ENCODE measurements at places on chromosomes 12 and 14.

DNA sequence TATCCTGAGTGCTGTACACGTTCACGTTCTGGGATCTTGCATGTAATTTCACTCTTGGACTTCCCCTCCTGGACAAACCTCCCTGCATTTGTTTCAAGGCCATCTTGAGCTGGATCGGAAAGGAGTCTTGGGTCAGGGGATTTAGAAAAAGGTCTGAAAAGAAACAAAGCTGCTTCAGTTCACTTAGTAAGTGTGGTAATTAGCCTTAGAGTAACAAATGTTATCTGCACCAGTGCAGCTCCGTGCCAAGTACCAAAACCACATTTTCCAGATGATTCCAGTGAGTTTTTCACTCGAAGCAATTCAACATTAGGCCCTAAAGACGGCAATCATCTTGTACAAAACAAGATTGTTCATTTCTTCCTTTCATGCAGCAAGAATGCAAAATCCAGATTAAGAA lies 39.4 kb upstream of the ATXN2 start:
- DNase-seq = no peak

DNA sequence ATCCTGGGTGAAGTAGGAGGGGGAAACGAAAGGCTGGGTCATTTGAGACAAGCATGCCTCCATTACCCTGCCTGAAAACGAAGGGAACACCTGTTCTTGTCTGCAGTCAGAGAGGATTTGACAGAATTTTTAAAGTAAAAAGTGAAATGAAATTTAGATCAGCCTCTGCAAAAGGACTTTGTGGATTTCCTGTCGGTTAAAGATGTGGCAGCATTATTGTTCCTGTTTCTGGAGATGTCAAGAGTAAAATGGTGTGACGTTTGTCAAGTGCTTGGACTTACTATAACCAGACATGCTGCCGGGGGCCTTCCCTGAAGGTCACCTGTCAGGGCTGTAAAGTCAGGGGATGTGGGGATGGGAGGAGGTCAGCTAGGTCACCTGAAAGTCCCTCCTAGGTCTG lies 32.0 kb downstream of the NRXN3 start:
- no peak for DNase-seq

- no peak for DNase-seq
These were observed 457.4 kb upstream of the DCN start for GRCh38 chr12:91640021-91640420.

GRCh38 chr12:104469066-104469465 lies 12.3 kb downstream of the CHST11 start:
- no peak for DNase-seq

- no peak for DNase-seq
These were observed 28.6 kb upstream of the BLTP3B start for GRCh38 chr12:100171248-100171647.

- no peak for DNase-seq
These were observed 98.9 kb downstream of the ACSS3 start for GRCh38 chr12:81176796-81177195.

DNA sequence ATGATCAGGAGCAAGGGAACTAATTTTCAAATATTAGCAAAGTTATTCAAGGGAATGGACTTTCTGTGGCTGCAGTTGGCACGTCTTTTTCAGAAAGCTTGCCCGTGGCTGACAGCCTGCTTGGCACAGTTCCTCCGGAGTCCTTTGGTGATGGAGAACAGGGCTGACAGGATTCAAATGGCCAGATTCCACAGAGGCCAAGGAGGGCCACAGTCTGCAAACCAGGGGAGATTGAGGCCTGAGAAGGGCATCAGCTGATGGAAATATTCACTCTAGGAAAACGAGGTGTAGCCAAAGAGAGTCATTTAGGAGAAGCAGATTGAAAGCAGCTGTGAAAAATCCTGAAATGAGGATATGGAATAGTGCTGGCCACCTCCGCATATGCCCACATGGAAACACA lies 178.3 kb downstream of the EMP1 start:
- DNase-seq = no peak

DNA sequence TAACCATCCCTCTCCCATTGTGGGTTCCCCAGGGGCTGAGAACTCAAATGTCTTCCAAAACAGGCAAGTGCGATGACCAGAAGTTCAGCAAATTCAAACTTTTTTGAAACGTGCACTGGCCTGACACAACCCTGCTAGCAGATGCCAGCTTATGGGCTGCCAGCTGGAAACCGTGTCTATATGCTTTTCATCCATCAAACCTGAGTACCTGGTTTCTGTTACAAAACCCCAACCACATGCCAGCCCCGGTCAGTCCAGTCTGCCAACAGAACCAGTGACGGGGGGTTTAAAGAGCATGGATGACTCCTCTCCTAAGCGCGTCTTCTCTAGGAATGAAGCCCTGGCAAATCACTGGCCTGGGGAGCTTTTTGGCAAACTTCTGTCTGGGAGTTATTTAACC lies 189.7 kb downstream of the TTC7B start:
- no peak for DNase-seq

DNA sequence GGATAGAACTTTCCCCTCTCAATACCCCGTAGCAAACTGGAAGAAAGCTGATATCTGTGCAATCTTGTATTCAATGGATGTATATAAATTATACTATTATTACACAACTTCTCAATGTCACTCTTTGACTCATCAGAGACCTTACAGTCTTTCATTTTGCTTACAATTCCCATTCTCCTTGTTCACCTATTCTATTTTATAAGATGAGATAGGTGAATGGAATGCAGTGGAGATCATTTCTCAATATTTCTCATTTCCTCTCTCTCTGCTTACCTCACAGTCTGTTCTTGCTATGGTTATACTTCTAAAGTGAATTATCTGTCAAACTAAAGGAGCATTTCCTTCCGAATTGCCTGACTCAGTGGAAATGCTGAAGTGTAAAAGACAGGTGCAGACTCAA lies 14.9 kb downstream of the FOXA1 start:
- DNase-seq = no peak

- no peak for DNase-seq
These were observed 392.3 kb downstream of the PAWR start for GRCh38 chr12:79298506-79298905.

DNA sequence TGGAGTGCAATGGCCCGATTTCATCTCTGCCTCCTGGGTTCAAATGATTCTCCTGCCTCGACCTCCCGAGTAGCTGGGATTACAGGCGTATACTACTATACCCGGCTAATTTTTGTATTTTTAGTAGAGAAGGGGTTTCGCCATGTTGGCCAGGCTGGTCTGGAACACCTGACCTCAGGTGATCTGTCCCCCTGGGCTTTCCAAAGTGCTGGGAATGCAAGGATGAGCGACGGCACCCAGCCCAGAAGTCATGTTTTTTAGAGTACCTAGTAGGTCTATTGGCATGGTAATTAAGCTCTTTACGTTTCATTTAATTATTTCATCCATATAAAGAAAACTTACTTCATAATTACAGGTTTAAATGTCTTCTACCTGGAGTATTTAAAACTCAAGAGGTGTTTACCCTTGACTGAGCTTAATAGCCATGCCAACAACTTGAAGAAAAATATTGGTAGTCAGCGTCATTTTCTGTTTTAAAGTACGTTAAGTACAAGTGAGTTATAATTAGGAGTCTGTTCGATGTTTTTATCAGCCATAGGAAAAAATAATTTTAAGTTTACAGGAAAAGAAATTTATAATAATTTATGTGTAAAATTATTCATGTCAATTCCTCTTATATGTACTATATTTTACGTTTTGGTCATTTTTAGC lies 4.0 kb downstream of the TMPO start:
- DNase-seq = no peak

- DNase-seq = no peak
These were observed 97.8 kb downstream of the SLC6A15 start for GRCh38 chr12:84814664-84815245.

DNA sequence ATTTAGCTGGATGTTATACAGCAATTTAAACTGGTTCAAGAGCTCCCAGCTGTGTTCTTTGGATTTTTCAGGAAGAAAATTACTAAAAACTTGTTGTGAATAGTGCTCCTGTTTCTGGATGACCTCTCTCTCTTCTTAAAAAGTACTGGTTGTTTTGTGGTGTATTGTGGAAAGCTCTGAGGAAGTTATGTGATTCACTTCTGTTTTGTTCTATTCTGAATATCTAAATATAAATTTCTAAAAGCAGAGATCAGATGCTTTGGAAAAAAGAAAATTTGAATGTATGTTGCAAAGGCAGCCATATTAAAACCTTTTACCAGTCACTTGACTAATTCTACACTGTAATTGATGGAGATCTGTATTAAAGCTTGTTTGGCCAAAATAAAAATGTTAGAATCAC lies 3.4 kb upstream of the C3AR1 start:
- no peak for DNase-seq

DNA sequence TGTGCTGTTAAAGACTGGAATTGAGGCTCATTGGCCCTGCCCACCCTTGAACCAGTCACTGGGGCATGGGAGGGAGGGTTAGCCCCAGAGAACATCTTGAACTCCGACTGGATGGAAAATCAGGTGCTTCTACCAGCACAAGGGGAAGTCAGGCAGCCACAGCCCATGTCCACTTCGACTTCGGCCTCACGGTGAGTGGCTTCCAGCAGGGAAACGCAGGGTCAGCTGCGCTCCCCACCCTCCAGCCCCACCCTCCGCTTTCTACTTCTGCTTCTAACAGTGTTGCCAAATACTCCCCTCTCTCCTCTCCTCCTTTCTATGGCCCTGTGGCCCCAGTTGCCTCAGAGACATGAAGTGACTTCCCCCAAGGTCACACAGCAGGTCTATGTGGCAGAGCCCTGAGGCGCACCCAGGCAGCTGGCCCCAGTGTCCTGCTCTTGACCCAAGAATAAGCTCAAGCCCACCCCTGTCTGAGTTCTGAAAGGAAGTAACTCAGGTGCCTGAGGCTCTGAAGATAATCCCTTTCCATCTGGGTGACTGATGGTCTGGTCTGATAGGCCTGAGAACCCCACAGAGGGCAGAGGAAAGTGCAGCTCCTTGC lies 11.9 kb upstream of the SH2B3 start:
- DNase-seq = no peak

Data from CD4-positive, alpha-beta T cell treated with Interleukin-6 at 100 ng/mL for 8 hours (primary cell).